ENCODE measurements at places on chromosomes 6 and 20.
A peak's percentile ranks its signal among the peaks of the same experiment; 100 is the strongest.

GRCh38 chr6:168157272-168158212 is 78.5 kb upstream of the FRMD1 start:
- DNase-seq, result no peak

DNA sequence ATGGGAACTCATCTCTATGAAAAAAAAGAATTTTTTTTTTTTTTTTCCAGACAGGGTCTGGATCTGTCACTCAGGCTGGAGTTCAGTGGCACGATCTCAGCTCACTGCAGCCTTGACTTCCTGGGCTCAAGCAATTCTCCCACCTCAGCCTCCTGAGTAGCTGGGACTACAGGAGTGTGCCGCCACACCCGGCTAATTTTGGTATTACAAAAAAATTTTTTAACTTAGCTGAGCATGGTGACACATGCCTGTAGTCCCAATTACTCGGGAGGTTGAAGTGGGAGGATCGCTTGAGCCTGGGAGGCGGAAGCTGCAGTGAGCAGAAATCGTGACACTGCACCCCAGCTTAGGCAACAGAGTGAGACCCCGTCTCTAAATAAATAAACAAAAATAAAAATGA is 7.5 kb downstream of the DEF6 start:
- DNase-seq, result no peak

DNA sequence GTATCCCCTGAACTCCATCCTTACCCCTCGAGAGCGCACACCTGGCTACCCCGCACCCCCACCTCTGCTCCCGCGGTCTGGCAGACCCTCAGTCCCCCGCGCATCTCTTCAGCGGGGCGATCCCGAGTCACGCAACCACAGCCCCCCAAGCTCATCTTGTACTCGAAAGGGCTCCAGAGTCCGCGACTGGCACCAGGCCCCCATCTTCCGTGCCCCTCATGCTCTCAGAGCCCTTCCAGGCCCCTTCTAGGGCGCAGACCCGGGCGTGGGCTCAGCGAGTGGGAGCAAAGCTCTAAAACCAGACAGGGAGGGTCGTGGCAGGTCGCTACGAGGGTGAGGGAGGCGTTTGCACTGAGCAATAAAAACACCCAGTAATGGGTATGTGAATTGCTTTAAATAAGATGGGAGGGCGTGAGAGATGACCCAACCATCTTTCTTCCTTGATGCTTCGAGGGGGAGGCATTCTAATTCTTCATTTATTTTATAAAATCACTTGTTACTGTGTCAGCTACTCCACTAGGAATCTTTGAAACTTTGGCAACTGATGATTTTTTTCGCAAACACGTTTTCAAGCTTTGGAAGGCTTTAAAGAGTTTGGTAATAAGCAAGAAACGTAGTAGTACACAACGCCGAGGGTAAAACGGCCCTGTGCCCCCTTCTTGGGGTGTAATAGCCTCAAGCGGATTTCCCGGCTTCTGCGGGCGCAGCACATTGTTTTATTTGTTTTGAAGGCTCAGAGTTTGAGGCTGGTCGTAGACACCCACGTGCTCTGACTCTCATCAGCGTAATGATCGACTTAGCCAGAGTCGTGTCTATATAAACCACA is 42.6 kb upstream of the SUPT3H start:
- DNase-seq, result peak; percentile 7

DNA sequence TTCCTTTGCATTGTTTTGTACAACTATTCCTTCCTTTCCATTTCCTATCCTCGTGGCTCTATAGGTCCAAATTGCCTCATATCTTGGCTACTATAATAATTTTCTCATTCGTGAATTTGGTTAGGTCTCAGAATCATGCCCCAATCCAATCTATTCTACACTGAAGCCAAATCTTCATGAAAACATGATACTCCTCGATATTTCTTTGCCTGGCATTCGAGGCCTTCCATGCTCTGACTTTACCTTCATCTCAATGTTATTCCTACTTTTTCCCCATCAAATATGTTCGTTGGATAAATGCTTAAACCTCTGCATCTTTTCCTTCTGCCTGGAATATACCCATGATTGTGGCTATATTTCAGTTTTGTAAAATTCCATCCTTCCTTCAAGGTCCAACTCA is 30.4 kb downstream of the TCF21 start:
- DNase-seq, result no peak

DNA sequence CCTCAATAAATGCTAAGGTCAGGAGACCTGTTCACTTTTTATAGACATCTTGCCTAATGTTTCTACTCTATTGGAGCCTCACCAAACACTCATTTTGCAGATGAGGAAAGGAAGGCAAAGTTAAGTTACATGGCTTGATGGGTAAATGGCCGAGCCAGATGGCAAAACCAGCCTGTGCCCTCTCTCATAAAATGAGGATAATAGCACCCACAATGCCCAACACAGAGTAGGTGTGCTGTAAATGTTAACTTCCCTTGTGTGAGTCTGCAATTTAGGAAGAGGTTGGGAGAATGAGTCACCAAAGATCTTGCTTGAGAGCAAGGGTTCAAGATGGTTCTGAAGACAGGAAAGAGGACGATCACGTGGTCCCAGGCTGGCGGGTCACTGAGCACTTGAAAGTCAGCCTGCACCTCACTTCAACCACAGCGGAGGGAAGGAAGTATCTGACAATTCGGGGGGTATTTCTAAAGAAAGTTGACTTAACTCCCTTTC is 3.3 kb downstream of the KCNK5 start:
- no peak for DNase-seq

DNA sequence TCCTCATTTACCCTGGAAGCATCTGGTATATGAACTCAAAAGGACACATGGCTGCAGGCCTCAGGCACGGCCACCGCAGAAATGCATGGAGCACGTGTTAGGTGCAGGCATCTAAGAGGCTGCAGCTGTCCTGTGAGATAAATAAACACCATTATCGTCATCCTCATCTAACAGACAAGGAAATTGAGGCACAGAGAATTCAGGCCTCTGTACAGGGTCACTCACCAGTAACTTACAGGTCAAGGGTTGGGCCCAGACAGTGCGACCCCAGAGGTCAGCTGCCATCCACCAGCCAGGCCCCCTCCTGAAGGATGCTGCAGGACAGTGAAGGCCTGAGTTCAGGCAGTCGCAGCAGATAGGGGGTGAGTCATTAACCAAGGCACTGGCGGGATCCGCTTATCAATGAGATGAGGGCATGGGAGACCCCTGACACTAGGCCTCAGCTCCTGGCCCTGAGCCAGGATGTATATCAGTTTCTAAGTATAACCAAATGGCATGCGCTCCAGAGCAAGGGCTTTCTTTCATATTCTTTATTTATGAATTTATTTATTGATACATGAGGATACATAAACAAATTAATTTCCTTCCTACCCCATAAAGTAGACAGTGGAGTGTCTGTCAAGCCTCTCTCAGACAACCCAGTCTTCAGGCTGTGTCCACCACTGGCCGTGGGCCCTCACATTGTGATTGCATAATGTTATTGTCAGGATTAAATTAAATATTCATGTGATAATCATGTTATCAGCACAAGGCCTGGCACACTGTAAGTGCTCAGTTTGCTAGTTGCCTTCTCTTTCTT is 316.9 kb downstream of the QKI start:
- no peak for DNase-seq

DNA sequence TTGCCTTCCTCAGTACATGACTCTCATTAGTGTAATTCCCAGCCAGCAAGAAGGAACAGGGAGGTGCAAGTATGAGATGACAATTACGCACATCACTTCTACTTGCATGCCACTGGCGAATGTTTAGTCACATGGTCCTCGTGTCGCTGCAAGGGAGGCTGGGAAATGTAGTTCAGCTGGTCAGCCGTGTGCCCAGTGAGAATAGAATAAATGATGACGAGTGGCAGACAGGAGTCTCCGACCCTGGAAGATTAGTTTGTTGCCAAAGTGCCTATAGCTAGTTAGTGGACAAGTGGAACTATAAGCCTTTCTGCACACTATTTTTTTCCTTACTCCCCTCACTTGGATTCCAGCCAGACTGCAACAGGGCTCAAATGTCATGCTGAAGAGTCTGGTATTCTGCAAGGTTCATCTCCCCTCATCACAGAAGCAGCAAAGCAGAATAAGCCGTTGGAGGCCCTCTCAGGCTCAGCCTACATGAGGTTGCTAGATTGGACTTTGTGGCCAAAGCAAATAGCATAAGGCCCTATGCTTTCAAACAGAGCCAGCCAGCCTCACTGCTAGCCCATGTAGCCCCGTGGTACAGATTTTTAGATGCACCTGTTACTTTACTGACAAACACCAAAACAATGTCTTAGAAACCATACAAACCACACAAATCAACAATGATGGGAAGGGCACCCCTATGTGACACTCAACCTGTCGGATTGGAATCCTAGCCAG is 9.7 kb downstream of the LINC00237 start:
- DNase-seq, result no peak

- DNase-seq, result no peak
Measured at GRCh38 chr20:23251779-23252178, 98.8 kb upstream of the NXT1 start.

- no peak for DNase-seq
Measured at GRCh38 chr6:45699663-45700062, 316.0 kb downstream of the CLIC5 start.

- DNase-seq, result no peak
Measured at GRCh38 chr6:70327036-70327435, 24.2 kb upstream of the COL9A1 start.

GRCh38 chr20:19019734-19020364 is 192.6 kb upstream of the SLC24A3 start:
- no peak for DNase-seq

GRCh38 chr6:150492507-150492906 is 107.2 kb upstream of the PLEKHG1 start:
- no peak for DNase-seq

GRCh38 chr6:117545161-117545595 is 57.1 kb downstream of the GOPC start:
- no peak for DNase-seq

- DNase-seq, result no peak
Measured at GRCh38 chr20:17934141-17934862, 34.3 kb downstream of the SNX5 start.

GRCh38 chr20:2800521-2801285 is at the start of gene CPXM1:
TSS of gene CPXM1 (minus strand) at chr20:2800627. CDS start at chr20:2800572, 55 bp downstream.
- DNase-seq, result no peak

- DNase-seq, result no peak
Measured at GRCh38 chr6:98416027-98416426, 418.3 kb upstream of the POU3F2 start.

- DNase-seq, result no peak
Measured at GRCh38 chr20:25544311-25544710, 41.0 kb downstream of the NINL start.

GRCh38 chr6:144834426-144835038 is 549.4 kb downstream of the UTRN start:
- DNase-seq, result no peak

DNA sequence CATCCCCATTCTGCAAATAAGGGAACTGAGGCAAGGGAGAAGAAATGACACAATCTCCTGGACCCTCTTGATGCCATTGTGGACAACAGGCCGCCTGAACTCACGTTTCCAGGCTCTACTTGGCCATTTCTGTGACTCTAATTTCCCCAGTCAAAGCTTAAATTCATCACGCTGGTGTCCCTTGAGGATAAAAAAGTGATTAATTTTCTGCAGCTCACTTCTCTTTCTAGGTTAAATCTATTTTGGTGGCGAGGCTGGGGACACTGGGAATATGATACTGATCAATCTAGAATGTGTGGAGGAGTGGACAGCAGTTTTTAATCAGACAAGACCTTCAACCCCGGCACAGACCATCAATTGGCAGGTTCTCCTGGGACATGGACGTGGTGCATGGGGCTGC is 168.2 kb upstream of the SULF2 start:
- DNase-seq, result no peak

GRCh38 chr20:52895235-52895634 is 76.9 kb upstream of the TSHZ2 start:
- DNase-seq, result no peak

GRCh38 chr6:70298068-70298467 is 4.8 kb downstream of the COL9A1 start:
- DNase-seq, result no peak

- DNase-seq, result no peak
Measured at GRCh38 chr6:136502786-136503185, 47.4 kb downstream of the MAP7 start.

DNA sequence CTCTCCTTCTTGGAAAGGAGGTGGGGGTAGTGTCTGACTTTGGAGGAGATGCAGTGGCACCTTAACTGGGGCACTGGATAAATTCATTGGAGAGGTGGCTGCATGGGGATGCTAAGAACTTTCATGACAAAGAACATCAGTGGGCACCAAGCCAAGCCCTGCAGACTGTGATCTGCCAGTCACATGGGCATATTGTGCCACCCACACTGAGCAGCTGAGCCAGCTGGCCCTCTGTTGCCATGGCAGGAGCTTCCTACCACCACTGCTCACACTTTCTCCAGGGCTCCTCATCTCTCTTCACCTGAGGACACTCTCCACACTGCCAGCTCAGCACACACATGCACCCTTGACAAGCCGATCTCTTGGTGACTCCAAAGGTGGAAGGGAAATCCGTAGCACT is 715.6 kb downstream of the QKI start:
- no peak for DNase-seq

GRCh38 chr6:2616811-2617210 is 133.9 kb downstream of the MYLK4 start:
- no peak for DNase-seq

- peak; percentile 67 for DNase-seq
Measured at GRCh38 chr6:43013097-43013842, 476 bp downstream of the MEA1 start.

DNA sequence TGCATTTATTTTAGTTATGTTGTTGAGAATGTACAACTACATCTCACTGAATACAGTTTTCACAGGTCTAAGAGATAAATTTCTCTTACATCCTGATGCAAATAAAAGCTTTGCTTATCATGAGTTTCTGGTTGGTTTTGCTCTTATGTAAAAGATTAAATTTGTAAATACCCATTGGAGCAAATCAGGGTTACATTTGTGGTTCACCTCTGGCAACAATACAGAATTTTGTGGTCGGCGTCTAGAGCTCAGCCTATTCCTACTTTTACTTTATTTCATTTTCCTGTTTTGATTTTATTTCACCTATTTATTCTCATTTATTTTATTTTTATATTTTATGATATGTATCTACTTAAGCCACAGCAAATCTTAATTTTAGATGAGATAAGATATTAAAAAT is 271.9 kb upstream of the MARCKS start:
- no peak for DNase-seq

- DNase-seq, result no peak
Measured at GRCh38 chr20:59003836-59004492, 3.1 kb downstream of the CTSZ start.

DNA sequence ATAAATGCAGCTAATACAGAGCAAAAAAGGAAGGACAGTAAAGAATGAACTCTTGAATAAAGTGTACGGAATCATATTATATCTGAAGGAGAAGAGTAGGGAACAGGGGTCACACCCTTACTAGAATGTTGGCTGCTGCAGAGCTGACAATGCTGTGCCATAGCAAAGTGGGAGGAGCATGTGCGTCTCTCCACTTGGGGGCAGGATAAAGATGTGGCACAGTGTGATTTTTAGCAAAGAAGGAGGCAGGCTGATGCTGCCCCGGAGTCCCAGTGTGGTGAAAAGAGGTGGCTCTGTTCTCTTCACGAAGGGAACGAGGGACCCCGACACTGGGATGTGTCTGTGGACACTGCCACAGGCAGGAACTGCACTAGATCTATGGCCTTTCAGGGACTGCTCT is 67.5 kb downstream of the INSM1 start:
- DNase-seq, result no peak

- DNase-seq, result no peak
Measured at GRCh38 chr20:46057856-46058598, 29.0 kb downstream of the SLC12A5 start.

- no peak for DNase-seq
Measured at GRCh38 chr6:116766506-116767176, 1.1 kb upstream of the FAM162B start.

- no peak for DNase-seq
Measured at GRCh38 chr20:58511364-58511763, 3.8 kb downstream of the APCDD1L start.

- DNase-seq, result no peak
Measured at GRCh38 chr20:53163486-53163885, 191.3 kb downstream of the TSHZ2 start.
